ENCODE measurements at places on chromosomes 1 and 21.

- no peak for DNase-seq
Measured at GRCh38 chr1:12478612-12478985, 139.4 kb downstream of the DHRS3 start.

DNA sequence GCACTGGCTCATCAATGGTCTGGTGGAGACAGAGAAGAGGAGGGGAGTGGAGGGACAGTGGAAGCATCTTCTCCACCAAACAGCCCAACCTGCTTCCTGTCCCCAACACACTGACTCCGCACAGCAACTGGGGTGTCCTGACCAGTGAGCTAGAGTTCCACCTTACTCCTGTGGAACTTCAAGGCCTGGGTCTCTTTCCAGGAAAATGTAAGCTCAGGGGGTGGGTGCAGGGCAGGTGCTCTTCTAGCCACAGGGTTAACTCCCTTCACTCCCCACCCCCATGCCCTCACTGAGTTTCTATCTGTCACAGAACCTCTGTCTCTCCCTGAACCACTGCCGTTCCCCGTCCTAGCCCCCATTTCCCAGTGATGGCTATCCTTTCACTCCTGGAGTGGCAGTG lies 876 bp downstream of the MOB3C start:
- no peak for DNase-seq

GRCh38 chr1:194339471-194339870 lies 1153.1 kb upstream of the B3GALT2 start:
- no peak for DNase-seq

DNA sequence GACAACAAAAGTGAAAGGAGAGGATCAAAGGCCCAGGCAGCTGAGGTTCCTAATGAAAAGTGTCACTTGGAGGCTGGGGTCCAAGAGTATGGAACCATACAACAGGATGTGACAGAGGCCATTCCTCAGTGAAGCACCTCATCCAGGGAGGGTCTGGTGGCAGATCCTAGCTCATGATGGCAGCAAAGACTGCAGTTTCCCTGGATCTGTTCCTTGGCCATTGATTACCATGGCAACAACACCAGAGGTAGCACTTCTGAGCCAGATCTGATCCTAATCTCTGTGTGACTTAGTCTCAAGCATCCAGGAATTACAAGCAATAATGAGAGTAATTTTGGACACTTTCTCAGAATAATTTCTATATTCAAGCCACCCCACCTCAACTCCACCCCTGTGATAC lies 12.9 kb downstream of the FAM177B start:
- no peak for DNase-seq

DNA sequence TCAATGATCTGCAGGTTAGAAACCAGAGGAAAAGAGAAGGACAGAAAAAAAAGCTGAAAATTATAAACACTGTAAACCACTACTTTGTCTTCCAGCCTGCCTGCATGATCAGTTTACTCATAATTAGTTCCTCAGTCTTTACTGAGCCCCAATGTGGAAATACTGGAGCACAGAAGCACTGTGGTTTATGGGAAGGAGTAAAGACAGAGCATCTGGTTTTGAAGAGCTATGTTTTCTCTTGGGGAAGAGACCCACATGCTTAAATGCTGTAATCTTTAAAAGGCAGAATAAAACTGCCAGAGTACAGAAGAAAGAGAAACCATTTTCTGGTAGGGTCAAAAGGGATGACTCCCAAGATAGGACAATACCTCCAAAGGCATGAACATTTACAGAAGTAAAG lies 159.0 kb upstream of the ZNHIT6 start:
- DNase-seq = no peak

DNA sequence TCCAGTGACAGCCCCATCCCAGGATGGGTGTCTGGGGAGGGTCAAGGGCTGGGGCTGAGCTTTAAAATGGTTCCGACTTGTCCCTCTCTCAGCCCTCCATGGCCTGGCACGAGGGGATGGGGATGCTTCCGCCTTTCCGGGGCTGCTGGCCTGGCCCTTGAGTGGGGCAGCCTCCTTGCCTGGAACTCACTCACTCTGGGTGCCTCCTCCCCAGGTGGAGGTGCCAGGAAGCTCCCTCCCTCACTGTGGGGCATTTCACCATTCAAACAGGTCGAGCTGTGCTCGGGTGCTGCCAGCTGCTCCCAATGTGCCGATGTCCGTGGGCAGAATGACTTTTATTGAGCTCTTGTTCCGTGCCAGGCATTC lies 24.2 kb downstream of the PCSK9 start:
- DNase-seq = no peak

DNA sequence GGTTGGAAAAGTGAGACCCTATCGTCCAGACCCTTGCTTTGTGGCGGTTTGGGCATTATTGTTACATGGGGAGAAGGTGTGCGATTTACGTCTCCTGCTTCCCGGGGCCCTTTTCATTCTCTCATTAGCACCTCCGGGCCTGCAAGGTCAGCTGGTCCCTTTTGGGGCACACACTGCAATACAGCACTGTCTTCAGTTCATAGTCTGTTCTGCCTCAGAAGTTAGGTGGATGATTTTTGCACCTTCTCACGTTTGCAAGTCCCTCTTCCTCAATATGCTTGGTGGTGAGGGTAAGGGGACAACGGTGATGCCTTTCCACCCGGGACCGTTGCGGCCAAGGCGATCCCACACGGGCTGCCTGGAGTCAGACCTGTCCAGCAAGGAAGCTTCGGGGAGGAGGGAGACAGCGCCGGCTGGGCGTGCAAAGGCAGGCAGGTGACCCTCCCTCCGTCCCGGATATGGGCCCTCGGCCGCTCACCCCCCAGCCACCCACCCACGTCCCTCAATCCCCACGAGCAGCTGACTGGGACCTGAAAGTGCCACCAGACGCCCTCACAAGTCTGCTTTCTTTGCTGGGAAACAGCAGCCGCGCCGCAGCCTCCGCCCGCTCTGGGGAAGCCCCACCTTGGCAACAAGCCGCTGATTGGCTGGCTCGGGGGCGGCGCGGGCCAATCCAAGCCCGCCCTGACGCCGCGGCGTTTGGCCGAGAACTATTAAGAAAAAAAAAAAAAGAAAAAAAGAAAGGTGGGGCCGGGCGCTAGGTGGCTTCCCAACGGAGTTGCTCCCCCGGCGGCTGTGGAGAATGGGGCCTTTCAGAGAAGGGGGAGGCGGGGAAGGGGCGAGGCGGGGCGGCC lies 21.7 kb downstream of the BTG2 start:
- DNase-seq = peak; percentile 84

GRCh38 chr1:222195857-222196256 lies 352.0 kb downstream of the HHIPL2 start:
- no peak for DNase-seq

DNA sequence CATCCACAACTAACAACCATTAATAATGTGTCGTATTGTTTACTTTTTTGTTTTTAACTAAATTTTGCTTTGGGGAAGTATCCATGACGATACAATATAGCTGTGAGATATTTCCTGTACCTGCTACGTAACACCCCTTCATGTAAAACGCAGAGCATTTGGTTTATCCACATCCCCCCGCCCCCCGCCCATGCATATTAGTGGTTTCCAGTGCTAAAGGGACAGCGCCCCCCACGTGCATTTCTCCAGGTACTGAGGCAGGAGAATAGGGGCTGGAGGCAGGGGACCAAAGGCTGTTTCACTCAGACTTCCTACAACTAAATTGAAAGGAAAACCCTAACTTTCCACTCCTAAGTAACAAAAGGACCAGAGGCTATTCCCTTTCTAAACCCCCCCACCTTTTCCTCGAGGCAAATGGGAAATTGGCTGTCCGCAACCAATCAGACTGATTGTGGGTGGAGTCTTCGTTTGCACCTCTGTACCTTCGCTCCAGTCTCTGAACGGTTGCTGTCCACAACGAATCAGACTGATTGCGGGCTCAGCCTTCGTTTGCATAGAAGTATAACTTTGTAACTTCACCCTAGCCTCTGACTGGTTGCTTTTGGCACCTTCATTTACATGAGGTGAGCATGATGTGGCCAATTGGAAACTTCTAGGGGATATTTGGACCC lies 12.2 kb upstream of the RIPK4 start:
- no peak for DNase-seq

All from activated T-cell treated with anti-CD3 and anti-CD28 coated beads for 4 hours (primary cell).